CD4-positive, CD25-positive, alpha-beta regulatory T cell (primary cell): ENCODE measurements at places on chromosomes 12 and 14.

DNA sequence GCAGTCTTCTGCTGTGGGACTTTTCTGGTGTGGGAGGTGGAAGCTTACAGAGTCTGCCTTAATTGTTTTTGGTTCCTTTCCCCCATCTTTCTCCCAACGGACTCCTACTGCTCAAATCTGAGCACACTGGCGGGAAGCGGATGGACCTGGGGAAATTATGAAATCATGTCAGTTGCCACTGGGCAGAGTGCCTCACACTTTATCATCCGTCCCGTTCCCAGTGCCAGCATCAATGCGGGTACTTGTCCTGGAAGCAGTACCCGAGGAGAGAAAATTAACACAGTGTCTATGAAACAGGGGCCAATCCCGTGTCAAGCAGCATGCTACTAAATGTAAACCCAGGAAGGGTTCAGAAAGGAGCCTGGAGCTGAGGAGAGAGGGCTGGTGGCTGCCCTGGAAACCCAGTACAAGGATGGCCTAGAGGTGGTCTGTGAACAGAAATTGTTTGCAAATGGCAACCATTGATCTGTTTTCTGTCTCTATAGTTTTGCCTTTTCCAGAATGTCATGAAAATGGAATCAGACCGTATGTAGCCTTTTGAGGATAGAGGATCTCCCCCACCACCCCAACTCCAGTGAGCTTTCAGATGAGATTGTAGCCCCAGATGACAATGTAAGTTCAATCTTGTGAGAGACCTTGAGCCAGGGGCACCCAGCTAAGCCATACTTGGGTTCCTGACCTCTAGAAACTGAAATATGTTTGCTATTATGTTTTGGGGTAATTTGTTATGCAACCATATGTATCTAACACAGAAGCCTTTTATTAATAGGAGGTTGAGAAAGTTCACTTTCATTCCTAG is 908 bp upstream of the CDKL1 start:
- peaks cover 7% of the 10 kb centered on the region for H3K27me3 ChIP-seq
- DNase-seq = no peak
- H3K4me3 ChIP-seq = peak overlapping the region; percentile 68
- no peak overlapping the region for H3K27ac ChIP-seq
- peaks cover 12% of the 10 kb centered on the region for H3K4me1 ChIP-seq

GRCh38 chr12:32305163-32305562 is 94.2 kb upstream of the FGD4 start:
- H3K4me3 ChIP-seq = no peak overlapping the region
- H3K4me1 ChIP-seq = no peaks in the 10 kb centered on the region
- peak; percentile 36 for DNase-seq
- H3K27ac ChIP-seq = no peak overlapping the region

DNA sequence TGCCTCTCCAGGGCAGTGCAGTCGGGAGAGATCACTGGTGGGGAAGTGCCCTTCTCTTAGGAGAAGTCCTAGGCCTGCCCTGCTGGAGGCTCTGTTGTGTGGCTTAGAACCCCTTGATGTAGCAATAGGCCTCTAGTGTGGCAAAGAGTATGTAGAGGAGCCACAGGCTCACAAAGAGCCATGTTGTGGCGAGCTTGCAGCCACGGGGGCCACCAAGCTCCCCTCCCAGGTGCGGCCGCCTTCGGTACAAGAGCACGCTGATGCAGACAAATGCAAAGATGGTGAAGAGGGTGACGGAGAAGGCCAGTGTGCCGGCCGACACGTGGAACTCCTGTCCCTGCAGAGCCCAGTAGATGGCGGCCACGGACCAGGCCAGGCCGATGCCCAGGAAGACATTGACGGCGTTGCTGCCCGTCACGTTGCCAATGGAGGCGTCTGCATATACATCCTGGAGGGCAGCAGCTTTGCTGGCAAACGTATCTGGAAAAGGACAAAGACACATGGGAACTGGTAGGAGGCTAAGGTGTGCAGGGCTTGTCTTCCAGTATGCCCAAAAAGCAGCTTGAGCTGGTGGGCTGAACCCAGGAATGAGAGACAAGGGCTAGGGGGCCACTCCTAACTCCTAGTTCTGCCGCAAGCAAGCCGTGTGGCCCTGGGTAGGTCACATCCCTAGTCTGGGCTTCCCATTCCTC is 142.8 kb downstream of the SLC8A3 start:
- H3K36me3 ChIP-seq = no peaks in the 10 kb centered on the region
- H3K27me3 ChIP-seq = peaks cover 5% of the 10 kb centered on the region
- no peak for DNase-seq
- no peak overlapping the region for H3K27ac ChIP-seq
- no peak overlapping the region for H3K4me3 ChIP-seq

DNA sequence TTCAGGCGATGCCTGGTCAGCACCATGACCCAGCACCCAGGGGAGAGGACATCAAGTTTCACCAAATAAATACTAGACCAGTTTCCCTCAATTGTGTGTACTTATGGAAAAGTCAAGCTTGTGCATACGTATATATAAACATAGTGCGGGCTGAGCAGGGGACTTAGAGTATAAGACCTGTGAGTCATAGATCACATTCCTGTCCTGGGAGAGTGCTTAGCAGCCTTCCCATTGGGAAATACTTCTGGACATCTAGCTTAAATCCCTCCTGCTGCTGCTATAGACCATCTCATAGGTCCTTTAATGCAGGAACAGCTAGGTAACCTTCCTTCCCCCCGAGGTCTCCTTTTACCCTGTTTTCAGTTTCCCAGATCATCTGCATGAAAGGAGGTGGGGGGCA is 51.9 kb downstream of the PRMT8 start:
- peaks cover 5% of the 10 kb centered on the region for H3K27me3 ChIP-seq
- no peaks in the 10 kb centered on the region for H3K36me3 ChIP-seq
- H3K27ac ChIP-seq = no peak overlapping the region

DNA sequence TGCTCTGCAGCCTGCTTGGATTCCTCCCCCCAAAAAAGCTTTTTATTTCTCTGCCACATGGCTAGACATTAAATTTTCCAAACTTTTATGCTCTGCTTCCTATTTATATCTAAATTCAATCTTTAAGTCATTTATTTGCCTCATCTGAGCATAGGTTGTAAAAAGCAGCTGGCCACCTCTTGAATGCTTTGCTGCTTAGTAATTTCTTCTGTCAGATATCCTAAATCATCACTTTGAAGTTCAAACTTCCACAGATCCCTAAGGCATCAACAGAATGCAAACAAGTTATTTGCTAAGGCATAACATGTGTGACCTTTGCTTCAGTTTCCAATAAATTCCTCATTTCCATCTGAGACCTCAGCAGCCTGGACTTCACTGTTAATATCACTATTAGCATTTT is 209.6 kb downstream of the FSCB start:
- no peaks in the 10 kb centered on the region for H3K27me3 ChIP-seq
- no peak overlapping the region for H3K4me3 ChIP-seq
- no peak overlapping the region for H3K27ac ChIP-seq

GRCh38 chr12:127179176-127179575 is 1087.8 kb upstream of the TMEM132C start:
- no peak overlapping the region for H3K4me3 ChIP-seq
- H3K36me3 ChIP-seq = no peaks in the 10 kb centered on the region
- no peak overlapping the region for H3K27ac ChIP-seq
- DNase-seq = no peak
- no peaks in the 10 kb centered on the region for H3K27me3 ChIP-seq

GRCh38 chr14:89121968-89122620 is 294.9 kb downstream of the FOXN3 start:
- H3K27ac ChIP-seq = no peak overlapping the region
- no peak overlapping the region for H3K4me3 ChIP-seq
- peaks cover 6% of the 10 kb centered on the region for H3K27me3 ChIP-seq

DNA sequence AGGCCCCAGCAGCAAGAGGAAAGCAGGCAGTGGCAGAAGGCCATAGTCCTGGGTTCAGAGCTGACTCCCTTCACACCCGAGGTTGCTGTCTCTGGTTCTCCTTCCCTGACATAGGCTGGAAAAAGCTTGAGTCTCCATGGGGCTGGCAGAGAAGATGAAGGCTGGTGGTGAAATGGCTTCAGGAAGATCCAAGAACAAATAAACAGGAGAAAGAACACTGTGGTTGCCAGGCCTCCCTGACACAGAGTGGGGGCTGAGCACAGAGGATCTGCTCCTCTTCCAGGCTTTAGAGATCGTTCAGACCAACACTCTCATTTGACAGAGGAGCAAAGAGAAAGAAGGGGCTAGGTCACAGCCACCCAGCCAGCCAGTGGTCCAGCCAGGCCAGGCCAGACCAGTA is 14.3 kb downstream of the HDAC7 start:
- H3K4me1 ChIP-seq = peaks cover 95% of the 10 kb centered on the region
- no peaks in the 10 kb centered on the region for H3K27me3 ChIP-seq
- peak overlapping the region; percentile 97 for H3K27ac ChIP-seq
- peaks cover 15% of the 10 kb centered on the region for H3K36me3 ChIP-seq

DNA sequence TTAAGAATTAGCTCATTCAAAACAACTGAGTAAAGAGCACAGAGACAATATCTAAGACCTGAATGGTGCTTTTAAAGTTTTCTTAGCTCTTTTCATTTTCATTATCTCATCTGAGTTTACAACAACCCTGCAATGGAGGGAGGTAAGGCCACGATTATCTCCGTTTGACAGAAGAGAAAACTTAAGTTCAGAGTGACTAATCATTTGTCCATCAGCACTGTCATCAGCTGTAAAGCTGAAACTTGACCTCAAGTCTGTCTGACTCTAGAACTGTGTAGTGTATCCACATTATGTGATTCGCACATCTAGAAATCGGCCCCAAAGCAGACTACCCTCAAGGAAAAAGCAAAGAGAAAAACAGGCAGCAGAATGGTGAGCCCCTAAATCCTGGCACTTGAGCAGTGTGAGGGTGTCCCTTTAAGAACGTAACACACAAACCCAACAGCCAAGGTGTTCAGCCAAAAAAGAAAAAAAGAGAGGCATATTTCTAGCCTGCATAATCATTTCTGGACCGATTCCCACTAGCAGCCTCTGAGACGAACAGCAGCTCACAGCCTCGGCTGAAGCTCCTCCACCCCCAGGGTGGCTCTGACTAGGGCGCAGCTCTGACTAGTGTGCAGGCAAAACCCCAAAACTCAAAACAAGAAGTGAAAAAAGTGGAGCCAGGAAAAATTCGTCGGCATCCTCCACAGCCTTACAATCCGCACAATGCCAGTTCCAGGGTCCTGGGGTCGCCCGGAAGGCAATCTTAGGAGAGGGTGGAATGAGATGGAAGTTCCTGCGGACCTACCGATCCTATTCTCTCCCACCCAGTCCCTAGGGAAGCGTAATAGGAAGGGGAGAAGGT is 1.6 kb downstream of the STXBP6 start:
- no peak for DNase-seq
- no peaks in the 10 kb centered on the region for H3K36me3 ChIP-seq
- peaks cover 17% of the 10 kb centered on the region for H3K27me3 ChIP-seq
- no peak overlapping the region for H3K27ac ChIP-seq
- H3K4me3 ChIP-seq = no peak overlapping the region

GRCh38 chr12:82383930-82384552 is 25.7 kb downstream of the METTL25 start:
- peak; percentile 8 for DNase-seq
- H3K4me3 ChIP-seq = no peak overlapping the region
- H3K27ac ChIP-seq = no peak overlapping the region
- H3K27me3 ChIP-seq = no peaks in the 10 kb centered on the region
- peaks cover 8% of the 10 kb centered on the region for H3K36me3 ChIP-seq

- no peak overlapping the region for H3K27ac ChIP-seq
- H3K36me3 ChIP-seq = no peaks in the 10 kb centered on the region
- peaks cover 5% of the 10 kb centered on the region for H3K4me1 ChIP-seq
- DNase-seq = peak; percentile 55
Measured at GRCh38 chr14:62117010-62117750, 355.0 kb downstream of the SNAPC1 start.

DNA sequence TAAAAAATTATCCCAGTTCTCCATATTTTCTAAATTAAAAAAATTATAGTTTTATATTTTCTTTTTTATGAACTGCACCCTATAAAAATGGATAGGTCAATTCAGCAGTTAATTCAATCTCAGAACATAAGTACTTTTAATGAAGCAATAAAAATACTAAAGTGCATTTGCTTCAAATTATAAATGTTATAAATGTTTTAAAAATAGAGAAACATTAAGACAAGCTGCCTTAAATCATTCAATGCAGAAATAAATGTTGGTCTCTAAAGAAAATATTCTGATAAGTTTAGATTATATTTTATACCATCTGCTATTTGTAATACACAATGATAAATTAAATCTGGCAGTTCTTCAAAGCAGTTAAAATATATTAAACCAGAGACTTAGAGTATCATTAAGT is 65.6 kb downstream of the ZC3H14 start:
- H3K27me3 ChIP-seq = no peaks in the 10 kb centered on the region
- no peaks in the 10 kb centered on the region for H3K4me1 ChIP-seq
- H3K27ac ChIP-seq = no peak overlapping the region
- H3K4me3 ChIP-seq = no peak overlapping the region
- no peaks in the 10 kb centered on the region for H3K36me3 ChIP-seq

- no peak overlapping the region for H3K4me3 ChIP-seq
- no peaks in the 10 kb centered on the region for H3K27me3 ChIP-seq
- H3K4me1 ChIP-seq = no peaks in the 10 kb centered on the region
- no peak for DNase-seq
- H3K36me3 ChIP-seq = no peaks in the 10 kb centered on the region
Measured at GRCh38 chr12:102756530-102756929, 160.5 kb downstream of the PAH start.

GRCh38 chr12:56517854-56518253 is 3.8 kb upstream of the RBMS2 start:
- no peak overlapping the region for H3K4me3 ChIP-seq
- DNase-seq = no peak
- no peaks in the 10 kb centered on the region for H3K36me3 ChIP-seq
- H3K27ac ChIP-seq = no peak overlapping the region
- peaks cover 17% of the 10 kb centered on the region for H3K4me1 ChIP-seq

GRCh38 chr12:3022411-3022810 is 54.8 kb upstream of the TSPAN9 start:
- no peaks in the 10 kb centered on the region for H3K27me3 ChIP-seq
- H3K4me1 ChIP-seq = no peaks in the 10 kb centered on the region
- no peak overlapping the region for H3K4me3 ChIP-seq

GRCh38 chr12:63308671-63309070 is 157.7 kb upstream of the AVPR1A start:
- no peak for DNase-seq
- H3K36me3 ChIP-seq = no peaks in the 10 kb centered on the region
- H3K4me1 ChIP-seq = no peaks in the 10 kb centered on the region
- H3K27me3 ChIP-seq = no peaks in the 10 kb centered on the region

- H3K4me1 ChIP-seq = peaks cover 5% of the 10 kb centered on the region
- no peak overlapping the region for H3K4me3 ChIP-seq
- no peaks in the 10 kb centered on the region for H3K27me3 ChIP-seq
- no peak for DNase-seq
Measured at GRCh38 chr14:73833530-73834260, 17.9 kb upstream of the PTGR2 start.

DNA sequence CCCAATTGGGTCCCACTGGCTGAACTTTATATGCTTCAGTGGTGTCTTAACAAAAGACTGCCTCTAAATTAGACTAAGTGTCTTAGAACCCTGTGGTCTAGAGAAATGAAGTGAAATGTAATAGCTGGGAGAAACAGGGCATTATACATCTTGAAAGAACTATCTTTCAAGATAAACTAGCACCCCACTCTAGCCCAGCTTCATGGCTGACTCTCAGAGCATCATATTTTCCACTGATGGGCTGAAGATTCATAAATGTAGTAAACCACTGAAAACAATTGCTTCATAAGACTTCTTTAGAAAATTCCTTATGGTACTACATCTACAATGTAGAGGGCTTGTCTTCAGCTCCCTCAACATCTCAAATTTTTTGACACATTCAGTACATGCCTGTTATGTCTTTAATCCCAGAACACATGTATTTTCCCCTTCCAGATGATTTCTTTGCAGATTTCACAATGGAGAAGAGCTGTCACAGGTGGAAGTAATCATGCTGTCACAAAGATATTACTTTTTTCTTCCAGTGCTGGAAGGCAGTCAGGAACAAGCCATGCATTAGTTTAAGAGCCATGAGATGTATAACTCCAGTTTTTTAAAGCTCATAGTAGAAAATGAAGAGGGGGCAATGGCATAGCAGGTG is 48.5 kb downstream of the IFNG-AS1 start:
- H3K36me3 ChIP-seq = no peaks in the 10 kb centered on the region
- H3K27ac ChIP-seq = no peak overlapping the region
- H3K4me3 ChIP-seq = no peak overlapping the region
- no peaks in the 10 kb centered on the region for H3K27me3 ChIP-seq
- H3K4me1 ChIP-seq = no peaks in the 10 kb centered on the region
- DNase-seq = no peak
